Upper lobe of left lung (tissue), 6 donors: ENCODE measurements at places on chromosomes 7 and 10. TPM values are rescaled to one million over a fixed set of nuclear protein-coding genes. Genes with fewer than 3 reads are reported as not detected.

PTPRN2 gene
- 5.9 TPM for total RNA-seq

SPDYE1 gene
- total RNA-seq, result not detected

JAKMIP3 gene
- not detected for total RNA-seq

ATRNL1 gene
- total RNA-seq, result 0.74 TPM

SUGCT gene
- 3.1 TPM for total RNA-seq

SAP25 gene
- 18.9 TPM for total RNA-seq

KEL gene
- 3.1 TPM for total RNA-seq

LLCFC1 gene
- not detected for total RNA-seq

HOXA2 gene
- total RNA-seq, result not detected

OR2F2 gene
- total RNA-seq, result not detected

CYP2C9 gene
- total RNA-seq, result not detected

ATP5MK gene
- 196 TPM for total RNA-seq

AMZ1 gene
- 6.4 TPM for total RNA-seq

MCM10 gene
- total RNA-seq, result 18.6 TPM
